Cerebellar nuclear complex (tissue), 1 donor: ENCODE measurements at places on chromosomes 5 and 9.
A peak's percentile ranks its signal among the peaks of the same experiment; 100 is the strongest.

GRCh38 chr9:120850315-120850714 lies 7.6 kb upstream of the PSMD5 start:
- no peak for DNase-seq

DNA sequence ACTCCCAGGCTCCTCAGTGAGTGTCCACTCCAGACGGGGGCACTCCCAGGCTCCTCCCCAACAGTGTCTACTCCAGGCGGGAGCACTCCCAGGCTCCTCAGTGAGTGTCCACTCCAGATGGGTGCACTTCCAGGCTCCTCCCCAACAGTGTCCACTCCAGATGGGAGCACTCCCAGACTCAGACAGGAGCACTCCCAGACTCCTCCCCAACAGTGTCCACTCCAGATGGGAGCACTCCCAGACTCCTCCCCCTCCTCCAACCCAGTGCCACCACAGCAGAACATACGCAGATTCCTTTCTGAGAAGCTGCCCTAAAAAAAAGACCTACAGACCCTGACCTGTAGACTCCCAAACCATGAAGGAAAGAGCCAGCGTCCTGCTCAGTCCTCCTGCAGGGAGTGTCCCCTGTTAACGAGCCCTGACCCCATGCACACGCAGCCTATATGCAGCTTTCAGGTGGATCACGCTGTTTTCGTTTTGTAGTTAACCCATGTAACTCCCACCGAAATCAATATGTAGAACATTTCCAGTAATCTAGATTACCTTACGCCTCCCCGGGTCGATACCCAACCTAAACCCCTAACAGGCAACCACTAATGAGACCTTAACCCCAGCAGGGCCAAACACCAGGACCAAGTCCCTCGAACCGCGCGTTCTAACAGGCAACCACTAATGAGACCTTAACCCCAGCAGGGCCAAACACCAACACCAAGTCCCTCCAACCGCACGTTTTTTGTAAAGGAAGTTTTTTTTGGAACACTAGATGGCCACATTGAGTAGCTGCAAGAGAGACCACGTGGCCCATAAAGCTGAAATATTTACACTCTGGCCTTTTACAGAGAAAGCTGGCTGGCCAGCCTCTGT lies 15.7 kb downstream of the PNPLA7 start:
- DNase-seq = no peak

- no peak for DNase-seq
Observed at GRCh38 chr9:94680621-94681020, 41.3 kb upstream of the FBP1 start.

GRCh38 chr5:119322312-119322947 lies 33.4 kb upstream of the TNFAIP8 start:
- DNase-seq = no peak

- DNase-seq = peak; percentile 6
Observed at GRCh38 chr5:61401726-61402125, 69.7 kb downstream of the ZSWIM6 start.
